AG10803 (cell line): ENCODE measurements at places on chromosomes 11 and 22.

GRCh38 chr22:24030186-24030702, 19.1 kb downstream of the CABIN1 start:
- no peak for DNase-seq

GRCh38 chr22:48943567-48944432, 883.9 kb downstream of the BRD1 start:
- peak; percentile 1 for DNase-seq

DNA sequence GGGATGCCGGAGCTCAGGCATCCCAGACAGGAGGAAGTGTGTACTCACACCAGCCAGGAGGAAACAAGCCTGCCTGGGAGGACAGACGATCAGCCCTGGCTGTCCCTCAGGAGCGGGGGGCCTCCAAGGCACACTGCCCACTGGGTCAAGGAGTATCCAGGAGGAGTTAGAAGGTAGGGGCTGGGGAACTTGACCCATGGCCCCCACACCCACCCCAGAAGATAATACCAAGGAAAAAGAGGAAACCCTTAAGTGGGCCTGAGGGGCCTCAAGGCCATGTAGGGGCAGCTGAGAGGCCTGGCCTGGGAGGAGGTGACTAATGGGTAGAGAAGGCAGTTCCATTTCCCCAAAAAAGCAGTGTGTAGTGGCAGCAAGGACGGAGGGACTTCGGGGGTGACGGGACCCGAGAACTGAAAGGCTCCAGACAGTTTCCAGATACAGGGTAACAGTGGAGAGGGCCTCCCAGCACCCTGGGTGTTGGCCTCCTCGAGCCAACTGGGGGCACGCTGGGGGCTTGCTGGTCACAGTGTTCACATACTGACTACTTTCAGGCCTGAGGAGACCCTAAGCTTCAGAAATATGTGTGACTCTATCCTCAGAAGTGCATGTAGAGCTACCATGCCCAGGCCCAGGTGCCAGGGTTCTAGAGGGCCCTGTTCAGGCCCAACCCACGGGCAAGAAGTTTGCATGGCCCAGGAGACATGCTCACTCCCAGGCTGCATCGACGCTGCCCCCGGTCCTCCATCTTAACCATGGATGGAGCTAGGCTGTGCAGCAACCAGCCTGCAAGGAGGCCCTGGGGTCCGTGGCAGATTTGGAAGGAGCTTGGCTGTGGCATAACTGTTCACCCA, 75.7 kb upstream of the PITPNB start:
- no peak for DNase-seq

DNA sequence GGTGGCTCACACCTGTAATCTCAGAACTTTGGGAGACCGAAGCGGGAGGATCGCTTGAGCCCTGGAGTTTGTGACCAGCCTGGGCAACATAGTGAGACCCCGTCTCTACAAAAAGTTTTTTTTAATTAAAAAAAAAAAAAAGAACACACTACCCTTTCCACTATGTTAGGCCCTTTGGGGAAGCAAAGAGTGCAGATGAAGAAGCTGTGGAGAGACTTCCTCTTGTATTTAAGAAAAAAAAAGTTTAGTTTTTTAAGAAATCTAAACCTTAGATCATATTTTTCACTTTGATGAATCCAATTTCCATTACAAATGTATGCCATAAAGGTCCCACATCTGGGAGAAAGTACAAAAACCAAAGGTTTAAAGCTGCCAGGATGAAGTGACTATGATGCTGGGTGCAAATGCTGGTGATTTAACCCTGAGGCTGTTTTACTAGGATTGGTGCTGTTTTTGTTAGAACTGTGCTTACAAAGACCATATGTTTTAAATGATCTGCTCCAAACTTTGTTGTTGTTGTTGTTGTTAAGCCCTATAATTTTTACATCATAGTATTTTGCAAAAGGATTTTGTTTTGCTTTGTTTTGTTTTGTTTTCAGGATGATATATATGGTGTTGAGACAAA, 28.9 kb upstream of the ACER3 start:
- no peak for DNase-seq
